ENCODE measurements at places on chromosomes 12 and 14.

GRCh38 chr12:90999966-91000365 lies 4.8 kb downstream of the EPYC start:
- DNase-seq = no peak

GRCh38 chr14:76390621-76391020 lies 14.7 kb downstream of the ESRRB start:
- no peak for DNase-seq

DNA sequence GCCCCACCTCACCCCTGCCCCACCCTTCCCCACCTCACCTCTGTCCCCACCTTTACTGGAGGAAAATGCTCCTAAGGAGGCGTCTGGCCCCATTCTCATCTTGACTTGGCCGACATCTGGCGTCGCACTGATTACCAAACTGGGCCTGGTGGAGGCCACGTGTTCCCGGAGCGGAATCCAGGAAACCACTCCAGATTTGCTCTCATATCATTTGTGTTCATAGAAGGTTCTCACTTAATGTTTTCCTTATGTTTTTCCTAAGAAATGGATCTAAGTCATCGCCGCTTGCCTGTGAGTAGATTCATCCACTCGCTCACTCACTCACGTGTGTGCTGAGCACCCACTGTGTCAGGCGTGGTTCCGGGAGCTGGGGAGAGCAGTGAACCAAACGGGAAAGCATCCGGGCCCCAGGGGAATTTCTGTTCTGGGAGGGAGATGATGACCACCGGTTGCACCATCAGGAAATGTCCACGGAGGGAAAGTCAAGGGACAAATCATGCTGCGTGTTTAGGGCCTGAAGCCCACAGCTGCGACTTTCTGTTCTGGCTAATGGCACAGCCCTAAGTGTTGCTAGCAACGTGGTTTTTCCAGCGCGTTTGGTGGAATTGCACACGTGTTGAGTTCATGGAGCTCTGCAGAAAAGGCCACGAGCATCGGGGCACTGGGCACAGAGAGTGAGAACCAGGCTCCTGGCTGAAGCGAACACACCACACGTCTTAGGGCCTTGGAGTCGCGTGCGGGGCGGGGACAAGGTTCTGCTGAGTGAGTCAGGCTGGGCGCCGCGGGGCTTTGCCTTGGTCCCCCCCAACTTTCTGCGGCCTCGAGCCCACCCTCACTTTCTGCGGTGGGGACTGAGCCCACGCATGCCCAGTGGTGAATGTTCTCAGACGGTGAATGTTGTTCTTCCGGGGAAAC lies 57.7 kb downstream of the ADGRD1 start:
- no peak for DNase-seq

GRCh38 chr12:42076976-42077375 lies 67.7 kb downstream of the GXYLT1 start:
- no peak for DNase-seq

- no peak for DNase-seq
Observed at GRCh38 chr12:118526255-118527095, 150.1 kb downstream of the SUDS3 start.

DNA sequence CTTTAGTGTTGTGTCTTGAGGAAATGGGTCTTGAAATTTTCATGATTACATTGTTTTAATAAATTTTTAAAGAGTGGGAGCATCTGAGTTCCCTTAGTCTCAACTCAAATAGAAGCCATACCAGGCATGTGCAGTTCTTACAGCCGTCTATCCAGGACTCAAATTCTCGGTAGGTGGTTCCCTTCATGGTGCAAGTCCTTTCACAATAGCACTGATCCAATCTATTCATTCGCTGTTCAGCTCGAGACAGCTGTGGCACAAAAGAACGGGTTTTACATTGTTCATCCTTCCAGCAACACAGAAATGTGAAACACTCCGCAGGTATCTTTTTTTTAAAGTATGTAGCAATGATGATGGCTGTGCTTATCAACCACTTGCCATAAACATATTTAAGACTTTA lies 100.2 kb downstream of the NELL2 start:
- no peak for DNase-seq

GRCh38 chr12:106446419-106447092 lies 89.0 kb downstream of the POLR3B start:
- DNase-seq = no peak

DNA sequence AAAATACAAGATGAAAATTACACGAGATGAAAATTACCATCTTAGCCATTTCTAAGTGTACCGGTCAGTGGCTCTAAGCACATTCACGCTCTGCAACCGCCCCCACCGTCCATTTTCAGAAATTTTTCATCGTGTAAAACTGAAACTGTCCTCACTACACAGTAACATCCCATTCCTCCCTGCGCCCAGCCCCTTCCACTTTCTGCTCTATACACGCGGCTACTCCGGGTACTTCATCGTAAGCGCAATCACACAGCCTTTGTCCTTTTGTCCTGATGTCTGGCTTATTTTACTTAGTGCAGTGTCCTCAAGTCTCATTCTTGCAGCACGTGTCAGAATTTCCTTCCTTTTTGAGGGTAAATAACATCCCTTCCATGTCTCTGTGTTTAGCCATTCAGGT lies 3.6 kb upstream of the GPR132 start:
- DNase-seq = no peak

GRCh38 chr12:47038270-47038748 lies 41.1 kb upstream of the PCED1B start:
- DNase-seq = no peak

DNA sequence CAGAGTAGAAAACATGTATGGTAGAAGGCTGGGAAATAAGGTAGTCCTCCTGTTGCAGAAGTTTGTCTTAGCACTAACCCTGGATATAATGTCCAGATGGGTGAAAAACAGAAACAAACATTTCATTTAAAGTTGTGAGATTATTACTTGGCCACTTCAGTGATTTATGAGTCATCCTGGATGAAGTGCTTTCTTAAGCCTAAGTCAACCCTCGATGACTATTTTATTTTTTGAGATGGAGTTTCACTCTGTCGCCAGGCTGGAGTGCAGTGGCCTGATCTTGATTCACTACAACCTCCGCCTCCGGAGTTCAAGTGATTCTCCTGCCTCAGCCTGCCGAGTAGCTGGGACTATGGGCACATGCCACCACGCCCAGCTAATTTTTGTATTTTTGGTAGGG lies 10.2 kb downstream of the DLST start:
- DNase-seq = no peak

GRCh38 chr12:99223579-99223978 lies 424.0 kb upstream of the GARIN6 start:
- no peak for DNase-seq

DNA sequence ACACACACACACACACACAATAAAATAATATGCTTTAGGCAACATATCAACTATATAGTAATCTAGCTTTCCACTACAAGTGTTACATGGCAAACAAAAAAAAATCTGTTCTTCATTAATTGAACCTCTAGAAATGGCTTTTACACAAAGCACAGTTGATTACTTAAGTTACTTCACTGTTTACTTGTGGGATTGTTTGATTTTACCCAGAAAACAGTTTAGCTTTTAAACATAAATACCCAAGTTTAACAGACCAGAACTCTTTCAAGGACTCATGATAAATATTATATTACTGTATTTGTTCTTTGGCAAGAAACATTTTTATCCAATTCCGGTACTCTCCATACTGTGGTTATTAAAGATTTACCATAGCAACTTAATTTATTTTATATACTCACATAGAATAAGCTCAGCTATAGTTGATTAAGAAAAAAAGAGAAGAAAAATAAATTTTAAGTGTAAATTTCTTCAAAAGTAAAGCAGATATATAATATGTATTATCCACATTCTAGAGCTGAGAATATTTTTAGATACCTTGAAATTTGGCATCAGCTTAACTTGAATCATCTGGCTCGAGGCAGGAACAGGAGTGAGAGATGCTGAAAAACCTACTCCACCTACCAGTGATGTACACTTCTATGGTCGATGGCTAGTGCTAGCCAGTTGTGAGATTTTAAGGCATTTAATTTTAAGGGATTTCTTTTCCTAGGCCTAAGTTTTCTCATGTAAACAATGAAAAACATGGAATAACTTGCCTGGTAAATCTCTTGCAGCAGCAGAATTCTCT lies 126.0 kb downstream of the BTG1 start:
- DNase-seq = no peak

DNA sequence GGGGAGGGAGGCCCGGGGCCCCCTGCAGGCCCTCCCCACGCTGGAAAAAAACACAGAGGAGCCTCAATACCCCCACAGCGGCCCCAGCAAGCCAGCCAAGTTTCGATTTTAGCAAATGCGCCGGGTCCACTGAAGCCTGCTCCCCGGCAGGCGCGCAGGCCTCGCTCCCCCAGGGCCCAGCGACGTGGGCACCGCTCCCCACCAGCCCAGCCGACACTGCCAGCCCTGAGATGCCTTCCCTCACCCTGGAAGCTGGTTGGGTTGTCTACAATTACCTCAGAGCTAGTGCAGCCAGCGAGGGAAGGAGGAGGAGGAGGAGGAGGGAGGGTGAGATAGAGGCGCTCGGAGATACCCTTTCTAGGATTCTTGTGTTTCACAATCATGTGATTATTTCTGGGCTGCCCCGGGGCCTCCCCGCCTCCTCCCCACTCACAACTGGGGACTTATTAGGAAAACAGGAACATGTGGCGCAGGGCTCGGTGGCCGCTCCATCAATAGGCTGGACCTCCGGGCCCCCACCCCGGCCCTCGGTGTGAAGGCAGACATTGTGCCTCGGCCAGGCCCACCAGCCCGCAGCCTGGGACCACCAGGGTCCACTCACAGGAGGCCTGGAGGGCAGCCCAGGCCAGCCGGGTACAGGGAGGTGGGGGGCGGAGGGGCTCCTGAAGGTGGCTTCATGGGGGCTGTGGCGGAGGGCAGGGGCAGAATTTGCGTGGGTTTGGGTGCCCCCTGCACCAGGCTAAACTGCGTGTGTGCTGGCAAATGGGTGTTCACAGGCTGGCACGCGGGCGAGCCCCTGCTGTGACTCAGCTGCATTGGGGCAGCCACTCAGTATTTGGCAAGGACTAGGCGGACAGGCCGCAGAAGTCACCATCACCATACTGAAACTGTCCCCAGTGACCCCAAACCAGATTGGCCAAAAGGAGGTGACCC lies 109.9 kb downstream of the NCOR2 start:
- peak; percentile 65 for DNase-seq

DNA sequence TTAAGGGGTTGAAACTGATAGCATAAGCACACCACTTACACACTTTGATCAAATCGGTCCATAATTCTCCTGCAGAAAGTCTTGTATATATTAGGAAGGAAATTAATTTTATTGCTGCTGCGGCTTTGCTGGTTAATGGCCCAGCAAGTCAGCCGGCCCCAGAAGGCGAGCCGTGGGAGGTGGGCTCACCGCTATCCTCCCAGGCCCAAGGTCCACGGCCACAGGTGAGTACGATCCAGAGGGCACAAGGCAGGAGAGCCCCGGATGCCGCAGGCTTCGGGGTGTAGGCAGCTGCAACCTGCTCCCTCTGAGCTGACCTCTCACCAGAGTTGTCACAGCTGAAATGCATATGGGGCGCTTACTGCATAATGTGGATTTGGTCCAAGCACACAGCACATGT lies 165.7 kb downstream of the TBX5 start:
- no peak for DNase-seq

DNA sequence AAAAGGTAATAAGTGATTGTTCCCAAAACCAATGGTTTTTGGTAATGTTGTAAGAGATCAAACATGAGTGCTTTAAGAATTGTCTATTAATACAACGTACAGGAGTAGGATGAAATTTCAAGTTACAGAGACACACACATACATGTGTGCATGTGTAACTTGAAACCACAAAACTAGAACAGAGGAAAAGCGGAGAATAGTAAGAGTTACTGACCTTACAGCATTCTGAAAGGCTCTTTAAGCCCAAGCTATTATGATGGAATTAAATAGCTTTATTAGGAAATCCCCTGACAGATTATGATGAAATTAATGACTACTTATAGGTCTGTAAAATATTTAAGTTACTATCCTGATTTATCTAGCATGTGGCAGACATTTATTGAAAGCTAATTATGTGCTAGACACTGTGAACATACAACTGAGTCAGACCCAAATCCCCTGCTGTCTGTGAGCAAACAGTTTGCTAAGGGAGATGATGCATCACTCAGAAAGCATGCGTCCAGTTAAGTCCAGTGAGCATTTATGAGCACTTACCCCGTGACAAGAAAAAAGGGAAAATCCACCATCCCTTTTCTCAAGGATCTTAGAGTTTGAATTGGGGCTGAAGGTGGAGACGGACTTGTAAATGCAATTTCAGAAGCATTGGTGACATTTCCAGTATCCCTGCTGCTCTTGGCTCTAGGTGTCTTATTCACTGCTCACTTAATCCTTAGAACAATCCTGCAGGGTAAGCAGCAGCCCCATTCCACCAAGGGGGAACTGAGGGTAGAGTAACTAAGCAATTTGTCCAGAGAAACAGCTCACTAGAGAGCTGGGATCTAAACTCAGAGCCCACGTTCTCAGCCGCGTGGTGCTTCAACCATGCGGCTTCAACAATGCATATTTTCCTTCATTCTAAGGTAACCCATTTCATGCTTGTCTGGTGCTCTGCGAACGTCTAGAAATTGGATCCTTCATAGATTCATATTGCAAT lies 117.4 kb downstream of the EML1 start:
- DNase-seq = no peak

DNA sequence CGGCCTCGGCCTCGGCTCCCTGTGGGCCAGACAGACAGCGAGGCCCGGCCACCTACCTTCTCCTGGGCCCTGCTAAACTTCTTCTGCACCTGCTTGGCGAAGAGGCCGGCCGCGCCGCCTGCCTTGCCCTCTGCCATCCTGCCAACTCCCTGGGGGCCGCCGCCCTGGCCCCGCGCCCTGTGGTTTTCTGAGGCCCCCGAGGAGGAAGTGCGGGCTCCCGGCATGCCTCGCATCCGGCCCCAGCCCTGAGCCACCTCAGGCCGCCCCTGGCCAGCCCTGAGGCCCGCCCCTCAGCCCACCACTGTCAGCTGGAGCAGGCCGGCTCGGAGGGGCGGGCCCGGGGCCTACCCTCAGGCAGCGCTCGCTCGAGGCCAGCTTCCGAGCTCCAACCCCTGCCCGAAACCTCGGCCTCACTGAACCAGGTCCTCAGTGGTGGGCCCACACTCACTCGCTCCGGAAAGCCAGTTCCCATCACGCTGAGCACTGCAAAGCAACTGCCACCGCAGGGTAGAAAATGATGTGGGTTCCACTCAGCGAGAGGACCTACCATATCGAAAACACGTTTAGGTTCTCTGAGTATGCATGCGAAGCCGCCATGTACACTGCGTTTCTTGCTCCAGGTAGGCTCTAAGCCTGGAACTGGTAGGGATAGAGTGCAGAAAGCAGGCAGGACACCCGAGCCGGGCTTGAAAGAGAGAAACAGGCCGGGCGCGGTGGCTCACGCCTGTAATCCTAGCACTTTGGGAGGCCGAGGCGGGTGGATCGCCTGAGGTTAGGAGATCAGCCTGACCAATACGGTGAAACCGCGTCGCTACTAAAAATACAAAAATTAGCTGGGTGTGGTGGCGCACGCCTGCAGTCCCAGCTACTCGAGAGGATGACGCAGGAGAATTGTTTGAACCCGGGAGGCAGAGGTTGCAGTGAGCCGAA lies at the start of gene BIN2:
Gene BIN2 (minus strand): TSS at position 209 of the 930 bp plus-strand sequence. CDS start 72 bp downstream, at position 137.
- DNase-seq = peak; percentile 61

GRCh38 chr12:115074617-115075016 lies 390.6 kb upstream of the TBX3 start:
- no peak for DNase-seq

GRCh38 chr12:121893961-121894460 lies 5.4 kb downstream of the PSMD9 start:
- DNase-seq = no peak

Data from activated naive CD4-positive, alpha-beta T cell treated with anti-CD3 and anti-CD28 coated beads, Interleukin-2, amount 50 U/mL, for 72 hours (primary cell).